ENCODE measurements at places on chromosomes 11 and 22. TPM values are rescaled to one million over a fixed set of nuclear protein-coding genes. Genes with fewer than 3 reads are reported as not detected.

DNA sequence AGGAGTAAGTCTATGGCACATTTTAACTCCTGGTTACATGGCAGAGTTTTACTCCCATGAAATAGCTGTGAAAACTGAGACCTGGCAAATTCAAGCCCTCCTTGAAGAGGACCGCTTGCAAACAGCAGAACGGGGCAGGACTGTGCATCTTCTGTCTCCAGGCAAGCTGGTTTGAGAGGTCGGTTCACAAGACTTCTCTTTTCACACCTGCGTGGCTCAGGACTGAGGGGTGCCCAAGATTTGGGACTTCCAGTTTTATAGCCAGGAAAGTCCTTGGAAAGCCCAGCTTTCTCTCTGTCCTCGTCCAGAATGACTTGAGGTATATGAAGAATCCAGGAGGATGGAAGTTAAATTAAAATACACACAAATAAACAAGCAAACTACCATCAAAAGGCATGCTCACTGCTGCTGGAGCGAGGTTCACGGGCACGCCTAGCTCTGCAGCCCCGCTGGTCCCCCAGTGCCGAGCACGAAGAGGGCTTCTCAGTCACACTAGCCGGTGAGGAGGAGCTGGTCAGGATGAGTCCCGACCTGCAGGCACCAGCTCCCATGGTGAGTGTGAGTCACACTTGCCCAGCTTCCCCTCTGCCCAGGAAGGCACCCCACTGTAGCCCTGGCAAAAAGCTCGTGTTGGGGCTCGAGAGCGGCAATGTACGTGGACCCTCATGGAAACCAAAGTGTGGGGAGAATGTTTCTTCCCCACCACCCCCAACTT, 1382.4 kb downstream of the BRD1 start:
- H3K4me3 ChIP-seq, result no peak overlapping the region
- no peaks in the 10 kb centered on the region for H3K27me3 ChIP-seq
- no peak for DNase-seq
- H3K27ac ChIP-seq, result no peak overlapping the region

GRCh38 chr11:129611661-129612446, 203.8 kb upstream of the TMEM45B start:
- H3K27me3 ChIP-seq, result peaks cover 3% of the 10 kb centered on the region
- H3K27ac ChIP-seq, result no peak overlapping the region
- H3K4me3 ChIP-seq, result no peak overlapping the region

DNA sequence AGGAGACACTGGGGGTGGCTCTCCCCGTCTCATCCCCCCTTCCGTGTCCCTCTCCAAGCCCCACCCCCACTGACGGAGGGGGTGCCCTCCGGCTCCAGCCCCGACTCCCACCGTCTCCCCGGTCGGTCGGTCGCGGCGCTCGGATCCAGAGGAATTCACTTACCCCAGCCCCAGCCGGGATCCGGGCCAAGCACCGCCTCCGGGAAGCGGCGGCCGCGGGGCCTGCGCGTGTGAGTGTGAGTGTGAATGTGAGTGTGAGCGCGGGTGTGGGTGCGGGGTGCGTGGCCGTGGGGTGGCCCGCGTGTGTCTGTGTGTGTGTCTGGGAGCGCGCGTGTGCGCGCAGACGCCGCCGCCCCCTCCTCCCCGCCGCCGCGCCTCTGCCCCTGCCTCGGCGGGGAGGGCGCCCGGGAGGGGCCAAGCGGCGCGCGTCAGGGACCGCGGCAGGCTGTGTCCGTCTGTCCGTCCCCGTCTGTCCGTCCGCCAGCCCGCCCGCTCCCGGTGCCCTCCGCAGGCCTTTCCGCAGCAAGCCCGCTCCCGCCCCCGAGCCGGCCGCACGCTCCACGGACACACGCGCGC, at the start of gene ELFN2:
ELFN2 (minus strand) TSS at position 345 of the 576 bp plus-strand sequence. CDS start 51,945 bp downstream, outside the sequence.
- no peaks in the 10 kb centered on the region for H3K36me3 ChIP-seq
- peak; percentile 42 for DNase-seq
- H3K4me3 ChIP-seq, result peak within 1 kb of the TSS; percentile 37

- H3K27ac ChIP-seq, result no peak overlapping the region
- H3K27me3 ChIP-seq, result no peaks in the 10 kb centered on the region
- no peak for DNase-seq
- no peaks in the 10 kb centered on the region for H3K36me3 ChIP-seq
These were observed 10.9 kb upstream of the FCHSD2 start for GRCh38 chr11:73152861-73153483.

GRCh38 chr11:122864386-122865115, 18.0 kb upstream of the JHY start:
- peaks cover 8% of the 10 kb centered on the region for H3K27me3 ChIP-seq
- peak overlapping the region; percentile 15 for H3K4me3 ChIP-seq
- DNase-seq, result no peak

DNA sequence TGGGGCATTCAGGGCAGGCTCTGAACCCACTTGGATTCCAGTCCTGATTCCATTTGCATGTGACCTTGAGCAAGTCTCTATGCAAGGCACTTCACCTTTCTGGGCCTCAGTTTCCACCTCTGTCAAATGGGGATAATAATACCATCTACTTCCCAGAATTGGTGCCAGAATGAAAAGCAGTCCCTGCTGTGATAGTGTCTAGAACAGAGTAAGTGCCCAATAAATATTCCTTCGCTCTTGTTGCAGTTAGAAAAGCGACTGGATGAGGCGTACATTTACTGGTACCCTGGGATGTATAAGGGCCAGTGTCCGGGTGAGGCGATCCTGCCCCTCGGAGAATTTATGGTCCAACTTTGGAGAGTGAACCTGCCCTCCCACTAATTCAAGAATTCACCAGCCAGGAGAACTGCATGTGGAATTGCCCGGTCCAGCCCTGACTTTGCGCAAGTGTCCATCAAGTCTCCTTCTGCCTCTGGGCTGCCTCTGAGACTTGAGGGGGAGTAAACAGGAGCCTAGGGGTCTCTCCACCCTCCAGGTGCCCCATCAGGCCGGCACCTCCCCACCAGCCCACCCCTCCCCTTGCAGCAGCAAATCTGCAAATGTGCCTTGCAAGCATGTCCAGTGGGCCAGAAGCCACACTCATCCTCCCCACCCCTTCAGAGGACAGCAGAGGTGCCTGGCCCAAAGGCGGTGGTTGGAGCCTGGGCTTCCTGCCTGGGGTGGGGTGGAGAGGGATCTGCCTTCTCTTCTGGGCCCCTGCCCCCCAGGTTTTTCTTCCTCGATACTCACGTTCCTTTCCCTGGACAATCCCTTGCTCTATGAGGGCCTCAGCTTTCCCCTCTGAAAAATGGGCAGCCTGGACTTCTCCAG, 30.9 kb upstream of the SLC35C1 start:
- no peak overlapping the region for H3K4me3 ChIP-seq
- H3K4me1 ChIP-seq, result no peaks in the 10 kb centered on the region
- no peak for DNase-seq
- no peaks in the 10 kb centered on the region for H3K36me3 ChIP-seq
- no peaks in the 10 kb centered on the region for H3K27me3 ChIP-seq

- no peak for DNase-seq
- no peaks in the 10 kb centered on the region for H3K36me3 ChIP-seq
- no peak overlapping the region for H3K27ac ChIP-seq
- no peak overlapping the region for H3K4me3 ChIP-seq
- H3K27me3 ChIP-seq, result no peaks in the 10 kb centered on the region
These were observed 36.6 kb downstream of the KCNJ1 start for GRCh38 chr11:128830290-128831173.

DNA sequence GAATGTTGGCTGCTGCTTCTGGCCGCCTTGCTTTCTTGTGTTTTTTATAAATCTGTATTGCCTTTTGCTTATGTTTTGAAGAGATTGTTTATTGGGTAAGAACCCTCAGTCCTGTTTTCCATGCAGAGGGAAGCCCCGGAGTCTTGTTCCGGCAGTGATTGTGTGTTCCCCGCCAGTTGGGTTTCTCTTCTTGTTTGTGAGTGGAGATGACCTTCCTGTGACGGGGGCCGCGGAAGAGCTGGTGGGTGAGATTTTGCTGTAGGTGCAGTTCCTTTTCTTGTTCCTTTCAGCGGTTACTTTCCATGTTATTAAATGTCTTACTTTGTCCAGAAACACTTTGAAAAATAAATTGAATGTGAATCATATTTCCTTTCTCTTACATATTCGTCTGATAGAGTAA, 8.3 kb downstream of the TBC1D22A start:
- no peaks in the 10 kb centered on the region for H3K36me3 ChIP-seq
- H3K4me1 ChIP-seq, result peaks cover 12% of the 10 kb centered on the region
- H3K27me3 ChIP-seq, result no peaks in the 10 kb centered on the region
- DNase-seq, result no peak
- H3K4me3 ChIP-seq, result no peak overlapping the region
- H3K27ac ChIP-seq, result peak overlapping the region; percentile 62

Gene PLAAT3
- total RNA-seq, result 74.2 TPM
